CD8-positive, alpha-beta memory T cell (primary cell): ENCODE measurements at places on chromosomes 4 and X. TPM values are rescaled to one million over a fixed set of nuclear protein-coding genes. Genes with fewer than 3 reads are reported as not detected.

The UGT2B17 gene
- total RNA-seq, result not detected

The RTL3 gene
- not detected for total RNA-seq

The SYTL5 gene
- total RNA-seq, result not detected

The PRR32 gene
- total RNA-seq, result not detected

DNA sequence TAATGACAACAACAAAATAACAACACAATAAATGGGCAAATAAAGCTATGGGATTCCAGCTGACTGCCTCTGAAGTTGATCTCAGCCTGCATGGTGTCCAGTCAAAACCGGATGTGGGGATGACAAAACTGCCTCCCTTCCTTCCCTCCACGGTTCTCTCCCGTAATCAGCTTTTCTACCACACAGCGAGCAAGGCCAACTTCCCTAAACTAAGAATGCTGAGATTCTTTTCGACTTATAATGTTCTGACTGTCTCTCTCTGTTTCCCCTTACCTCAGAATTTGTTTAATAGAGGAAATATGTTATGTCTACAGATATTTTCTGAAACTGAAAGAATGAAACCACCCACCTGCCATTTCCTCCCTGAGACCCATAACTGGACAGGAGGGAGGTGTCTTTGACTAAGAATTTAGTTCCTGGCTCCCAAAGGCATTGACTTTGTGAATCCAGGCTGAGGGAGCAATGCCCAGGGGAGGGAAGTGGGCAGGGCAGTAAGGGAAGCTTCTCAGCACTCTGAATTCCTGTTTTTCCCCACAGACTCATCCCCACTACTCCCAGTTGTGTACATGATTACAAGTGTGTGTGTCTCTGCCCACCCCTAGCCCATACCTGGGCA lies 1.0 kb upstream of the TLR1 start:
- peaks cover 2% of the 10 kb centered on the region for H3K36me3 ChIP-seq
- H3K27ac ChIP-seq, result no peak overlapping the region
- no peak for DNase-seq
- H3K4me1 ChIP-seq, result peaks cover 8% of the 10 kb centered on the region
- peak overlapping the region; percentile 31 for H3K4me3 ChIP-seq
- H3K27me3 ChIP-seq, result no peaks in the 10 kb centered on the region

DNA sequence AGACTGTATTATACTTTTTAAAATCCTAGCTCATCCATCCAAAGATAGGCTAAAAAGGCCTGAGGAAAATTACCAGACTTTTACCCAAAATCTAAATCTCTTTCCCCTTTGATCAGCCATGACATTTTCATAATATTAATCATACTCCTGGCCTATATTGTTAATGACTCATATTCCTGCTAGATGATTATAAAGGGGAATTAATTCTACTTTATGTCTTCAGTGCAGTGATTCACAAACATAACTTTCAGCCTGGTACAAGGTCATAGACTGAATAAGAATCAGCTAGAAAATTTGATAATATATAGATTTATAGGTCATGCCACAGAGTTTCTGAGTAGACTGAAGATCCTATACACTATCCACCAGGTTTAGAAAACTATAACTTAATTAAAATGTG lies 1905.4 kb downstream of the C4orf33 start:
- no peak overlapping the region for H3K27ac ChIP-seq
- no peak for DNase-seq
- no peak overlapping the region for H3K4me3 ChIP-seq
- H3K4me1 ChIP-seq, result no peaks in the 10 kb centered on the region

DNA sequence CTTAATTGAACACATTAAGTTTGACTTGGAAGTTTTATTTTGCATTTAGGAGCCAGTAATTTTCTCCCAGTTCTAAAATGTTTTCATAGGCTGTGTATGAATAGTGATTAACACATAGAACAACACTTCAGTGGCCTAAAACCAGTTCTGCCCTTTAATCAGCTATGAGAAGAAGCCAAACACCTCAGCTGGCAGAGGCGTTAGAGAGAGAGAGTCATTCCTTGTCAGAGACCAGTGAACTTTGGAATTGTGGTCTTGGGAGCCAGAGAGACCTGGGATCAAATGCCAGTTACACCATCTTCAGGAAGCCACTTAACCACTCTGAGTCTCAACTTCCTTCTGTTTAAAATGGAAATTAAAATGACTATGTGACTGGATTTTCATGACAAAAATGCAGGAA lies 39.3 kb upstream of the PRPS2 start:
- DNase-seq, result no peak
- H3K27me3 ChIP-seq, result no peaks in the 10 kb centered on the region
- H3K4me1 ChIP-seq, result no peaks in the 10 kb centered on the region
- no peak overlapping the region for H3K4me3 ChIP-seq
- no peak overlapping the region for H3K27ac ChIP-seq

- H3K4me1 ChIP-seq, result no peaks in the 10 kb centered on the region
- peaks cover 14% of the 10 kb centered on the region for H3K36me3 ChIP-seq
- no peak overlapping the region for H3K4me3 ChIP-seq
- H3K27me3 ChIP-seq, result no peaks in the 10 kb centered on the region
Observed at GRCh38 chr4:142085513-142086292, 449.3 kb downstream of the IL15 start.

- H3K27ac ChIP-seq, result no peak overlapping the region
- H3K4me3 ChIP-seq, result no peak overlapping the region
- no peak for DNase-seq
- no peaks in the 10 kb centered on the region for H3K36me3 ChIP-seq
- H3K4me1 ChIP-seq, result no peaks in the 10 kb centered on the region
- no peaks in the 10 kb centered on the region for H3K27me3 ChIP-seq
Observed at GRCh38 chr4:100823066-100823992, 305.5 kb upstream of the EMCN start.

DNA sequence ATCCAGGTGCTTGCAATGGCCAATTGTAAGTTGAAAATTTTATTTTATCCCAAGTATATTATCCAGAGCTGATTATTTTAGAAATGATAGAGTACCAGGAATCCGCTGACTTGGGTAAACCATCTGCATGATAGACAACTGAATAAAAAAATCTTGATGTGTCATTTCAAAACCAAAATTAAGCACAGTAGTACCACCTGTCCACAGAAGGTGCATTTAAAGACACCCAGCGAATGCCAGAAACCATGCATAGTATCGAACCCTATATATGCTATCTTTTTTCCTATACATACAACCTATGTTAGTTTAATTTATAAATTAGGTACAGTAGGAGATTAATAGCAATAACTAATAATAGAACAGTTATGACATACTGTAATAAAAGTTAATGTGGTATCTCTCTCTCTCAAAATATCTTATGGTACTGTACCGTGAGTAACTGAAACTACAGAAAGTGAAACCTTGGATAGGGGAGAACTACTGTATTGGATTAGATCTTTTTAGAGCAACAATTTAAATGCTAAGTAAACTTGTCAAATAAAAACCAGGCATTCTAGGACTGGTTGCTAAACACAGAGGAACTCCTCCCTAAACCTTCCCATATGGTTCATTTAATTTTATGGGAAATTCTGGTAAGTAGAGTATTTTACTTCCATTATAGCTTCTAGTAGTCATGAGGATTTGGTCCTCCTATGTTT lies 6.2 kb downstream of the NEIL3 start:
- no peaks in the 10 kb centered on the region for H3K27me3 ChIP-seq
- no peak for DNase-seq
- peak overlapping the region; percentile 18 for H3K4me3 ChIP-seq
- peaks cover 12% of the 10 kb centered on the region for H3K4me1 ChIP-seq
- H3K27ac ChIP-seq, result no peak overlapping the region
- H3K36me3 ChIP-seq, result no peaks in the 10 kb centered on the region

DNA sequence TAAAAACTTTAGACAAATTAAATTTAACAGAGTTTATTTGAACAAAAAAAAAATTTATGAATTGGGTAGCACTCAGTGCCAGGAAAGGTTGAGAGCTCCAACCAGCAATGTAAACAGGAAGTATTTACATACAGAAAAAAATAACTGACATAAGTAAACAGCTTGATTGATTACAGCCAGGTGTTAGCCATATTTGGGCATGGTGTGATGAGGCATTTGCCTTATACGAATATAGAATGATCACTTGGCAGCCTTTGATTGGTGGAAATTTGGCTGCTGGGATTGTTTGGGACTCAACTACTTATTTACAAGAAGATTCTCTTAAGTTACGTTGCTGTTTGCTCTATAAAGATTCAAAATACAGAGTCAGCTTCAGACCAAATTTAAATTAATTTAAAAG lies 172.0 kb downstream of the ADAM29 start:
- H3K36me3 ChIP-seq, result no peaks in the 10 kb centered on the region
- H3K4me1 ChIP-seq, result no peaks in the 10 kb centered on the region
- no peak overlapping the region for H3K27ac ChIP-seq
- H3K27me3 ChIP-seq, result no peaks in the 10 kb centered on the region
- no peak for DNase-seq

- H3K27ac ChIP-seq, result no peak overlapping the region
- H3K27me3 ChIP-seq, result no peaks in the 10 kb centered on the region
- H3K36me3 ChIP-seq, result no peaks in the 10 kb centered on the region
- no peaks in the 10 kb centered on the region for H3K4me1 ChIP-seq
Observed at GRCh38 chrX:18461431-18461830, 36.0 kb downstream of the CDKL5 start.
